ENCODE measurements at places on chromosomes 7 and 10.
A peak's percentile ranks its signal among the peaks of the same experiment; 100 is the strongest.

DNA sequence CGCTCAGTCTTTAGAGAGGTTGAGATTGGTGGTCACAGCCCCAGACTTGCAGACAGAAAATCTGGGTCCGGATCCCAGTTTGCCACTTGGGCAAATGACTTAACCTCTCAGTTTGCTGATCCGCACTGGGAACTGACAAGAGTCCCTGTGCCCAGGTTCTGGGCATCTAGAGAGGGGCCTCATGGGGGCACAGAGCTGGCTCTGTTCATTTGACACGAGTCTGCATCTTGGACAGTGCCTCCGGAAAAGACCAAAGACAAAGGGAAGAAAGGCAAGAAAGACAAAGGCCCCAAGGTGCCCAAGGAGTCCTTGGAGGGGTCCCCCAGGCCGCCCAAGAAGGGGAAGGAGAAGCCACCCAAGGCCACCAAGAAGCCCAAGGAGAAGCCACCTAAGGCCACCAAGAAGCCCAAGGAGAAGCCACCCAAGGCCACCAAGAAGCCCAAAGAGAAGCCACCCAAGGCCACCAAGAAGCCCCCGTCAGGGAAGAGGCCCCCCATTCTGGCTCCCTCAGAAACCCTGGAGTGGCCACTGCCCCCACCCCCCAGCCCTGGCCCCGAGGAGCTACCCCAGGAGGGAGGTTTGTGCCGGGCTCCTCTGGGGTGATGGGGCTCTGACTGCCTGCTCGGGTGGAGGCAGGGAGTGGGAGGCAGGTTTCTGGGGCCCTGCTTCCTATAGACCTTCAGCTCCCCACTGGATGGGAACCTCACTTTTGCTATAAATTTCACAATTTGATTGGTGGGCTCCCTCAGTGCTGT lies 2.3 kb downstream of the AEBP1 start:
- no peak for DNase-seq

GRCh38 chr10:133124357-133125211 lies 35.4 kb upstream of the KNDC1 start:
- peak; percentile 65 for DNase-seq

- no peak for DNase-seq
Observed at GRCh38 chr10:79342811-79343561, 4.3 kb upstream of the PPIF start.

DNA sequence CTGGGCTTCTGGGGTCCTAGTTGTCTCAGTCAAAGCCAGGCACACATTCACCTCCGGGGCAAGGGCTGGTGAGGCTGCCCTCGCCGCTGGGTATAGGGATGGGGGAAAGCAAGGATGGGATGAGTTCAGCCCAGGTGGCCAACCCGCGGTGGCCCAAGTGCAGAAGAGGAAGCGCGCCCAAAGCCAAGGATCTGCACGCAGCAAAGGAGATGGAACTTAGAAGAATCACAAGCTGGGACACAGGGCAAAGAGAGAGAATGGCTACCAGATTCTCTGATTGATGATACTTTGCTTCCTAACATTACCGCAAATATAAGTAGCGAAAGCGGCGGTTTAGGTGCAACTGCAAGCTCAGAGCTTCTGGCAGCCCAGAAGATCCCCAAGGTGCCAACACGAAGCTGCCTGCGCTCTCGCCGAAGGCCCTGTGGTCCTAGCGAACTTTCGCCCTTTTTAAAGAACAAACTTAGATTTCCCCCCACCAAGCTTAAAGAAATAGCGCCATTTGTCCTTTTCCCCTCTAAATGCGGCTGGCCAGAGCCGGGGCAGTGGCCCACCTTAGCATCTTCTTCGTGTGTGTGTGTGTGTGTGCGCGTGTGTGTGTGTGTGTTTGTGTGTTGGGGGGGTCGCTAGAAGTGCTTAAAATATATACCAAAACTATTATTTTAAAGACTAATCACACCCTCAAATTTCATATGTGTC lies 927 bp upstream of the MKX start:
- peak; percentile 47 for DNase-seq

DNA sequence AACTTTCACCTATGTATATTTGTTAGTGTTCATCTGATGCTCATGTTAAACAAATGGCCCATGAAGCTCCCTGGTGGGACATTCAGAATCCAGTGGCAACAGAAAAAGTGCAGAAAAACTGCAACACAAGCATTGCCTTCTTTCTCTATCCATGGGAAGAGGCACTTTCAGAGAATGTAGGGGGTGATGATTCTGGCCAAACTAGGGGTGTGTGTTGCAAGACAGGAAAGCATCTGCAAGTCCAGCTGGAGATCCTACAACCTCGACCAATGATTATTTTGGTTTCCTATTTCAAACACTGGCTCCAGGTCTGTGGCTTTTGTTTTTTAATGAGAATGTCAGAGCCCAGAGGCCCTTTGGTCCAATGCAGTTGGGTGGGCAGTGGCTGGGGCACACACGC lies 198.7 kb downstream of the CXCL12 start:
- no peak for DNase-seq

- no peak for DNase-seq
Observed at GRCh38 chr10:17989908-17990767, 38.4 kb downstream of the SLC39A12 start.

DNA sequence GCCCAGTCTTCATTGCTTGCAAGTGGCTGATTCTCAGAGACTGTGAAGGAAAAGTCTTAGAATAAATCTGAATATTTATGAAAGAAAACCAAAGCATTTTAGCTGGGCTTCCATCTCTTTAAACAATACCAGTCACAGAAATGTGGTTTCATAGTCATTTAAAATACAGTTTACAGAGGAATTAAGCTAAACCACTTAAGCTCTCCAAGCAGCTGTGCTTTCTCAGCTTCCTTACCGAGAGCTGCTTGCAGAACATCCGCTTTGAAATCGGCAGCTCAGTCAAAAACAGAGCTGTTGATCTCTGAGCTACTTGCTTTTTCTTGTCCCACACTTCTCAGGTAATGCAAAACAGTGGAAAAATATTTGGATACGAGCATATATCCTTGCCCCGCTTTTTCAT lies 134.5 kb downstream of the DYNC1I1 start:
- peak; percentile 47 for DNase-seq
